Stimulated activated CD8-positive, alpha-beta memory T cell treated with anti-CD3 and anti-CD28 coated beads, Interleukin-4, amount 100 ng/mL, for 4 hours (primary cell): ENCODE measurements at places on chromosomes 6 and 20.

- DNase-seq, result no peak
These were observed 123.4 kb downstream of the LY86 start for GRCh38 chr6:6711832-6712448.

DNA sequence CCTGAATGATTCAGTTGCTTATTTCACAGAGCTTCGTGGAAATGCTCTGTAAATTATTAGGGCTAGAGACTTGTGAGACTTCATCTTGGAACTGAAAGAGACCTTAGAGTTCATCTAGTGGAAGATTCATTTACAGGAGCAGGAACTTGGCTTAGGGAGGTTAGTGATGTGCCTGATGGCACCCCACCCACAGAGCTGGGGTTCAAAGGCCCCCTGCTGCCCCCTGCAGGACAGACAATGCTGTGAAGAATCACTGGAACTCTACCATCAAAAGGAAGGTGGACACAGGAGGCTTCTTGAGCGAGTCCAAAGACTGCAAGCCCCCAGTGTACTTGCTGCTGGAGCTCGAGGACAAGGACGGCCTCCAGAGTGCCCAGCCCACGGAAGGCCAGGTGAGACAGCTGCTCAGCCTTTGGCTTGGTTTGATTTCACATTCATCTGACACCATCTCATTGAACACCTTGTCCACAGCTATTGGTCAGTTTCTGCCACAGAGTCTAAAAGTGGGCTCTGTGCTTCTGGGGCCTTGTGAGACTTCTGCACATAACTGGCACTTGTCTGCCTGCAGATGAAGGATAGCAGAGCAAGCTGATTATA, 25.1 kb downstream of the MYBL2 start:
- DNase-seq, result peak; percentile 22

GRCh38 chr20:1060985-1061384, 57.4 kb upstream of the PSMF1 start:
- no peak for DNase-seq

- DNase-seq, result no peak
These were observed 65.6 kb downstream of the SCAND1 start for GRCh38 chr20:35888657-35889056.

- DNase-seq, result no peak
These were observed 279.7 kb downstream of the CDC5L start for GRCh38 chr6:44667226-44667625.

DNA sequence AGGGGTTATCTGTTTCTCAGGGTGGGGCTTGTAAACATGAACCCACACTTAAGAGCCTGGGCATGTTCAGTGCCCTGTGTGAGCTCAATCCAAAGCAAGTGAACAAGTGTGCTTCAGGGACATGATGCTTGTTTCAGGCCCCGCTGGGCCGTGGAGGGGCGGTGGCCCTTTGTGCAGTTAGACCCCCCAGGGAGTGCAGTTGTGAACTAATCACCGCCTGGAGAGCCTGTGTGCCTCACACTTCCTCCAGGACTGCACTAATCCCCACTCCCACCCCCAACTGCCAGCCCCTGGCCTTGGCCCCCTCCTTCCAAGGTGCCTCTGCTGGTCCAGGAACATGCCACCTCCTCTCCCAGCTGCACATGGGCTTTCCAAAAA, 58.1 kb downstream of the RREB1 start:
- DNase-seq, result no peak

DNA sequence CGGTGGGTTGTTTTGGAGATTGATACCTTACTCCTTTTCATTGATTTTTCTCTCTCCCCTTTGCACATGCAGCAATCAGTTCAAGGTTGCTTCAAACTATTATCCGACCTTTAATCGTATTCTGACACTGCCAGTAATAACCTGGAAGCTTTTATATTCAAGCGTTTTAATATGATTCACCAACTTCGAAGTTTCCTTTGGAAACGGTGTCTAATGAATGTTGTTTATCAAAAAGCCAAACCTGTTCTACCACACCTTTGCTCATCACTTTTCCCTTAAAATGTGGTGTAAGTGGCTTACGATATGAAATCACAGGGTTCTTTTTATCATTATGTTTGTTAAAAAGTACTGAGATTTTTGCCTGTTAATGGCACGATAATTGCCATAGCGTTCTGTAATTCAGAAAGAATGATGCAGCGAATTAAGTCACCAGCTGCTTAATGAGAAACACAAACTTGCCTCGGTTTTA, 660 bp downstream of the STXBP5 start:
- DNase-seq, result no peak

DNA sequence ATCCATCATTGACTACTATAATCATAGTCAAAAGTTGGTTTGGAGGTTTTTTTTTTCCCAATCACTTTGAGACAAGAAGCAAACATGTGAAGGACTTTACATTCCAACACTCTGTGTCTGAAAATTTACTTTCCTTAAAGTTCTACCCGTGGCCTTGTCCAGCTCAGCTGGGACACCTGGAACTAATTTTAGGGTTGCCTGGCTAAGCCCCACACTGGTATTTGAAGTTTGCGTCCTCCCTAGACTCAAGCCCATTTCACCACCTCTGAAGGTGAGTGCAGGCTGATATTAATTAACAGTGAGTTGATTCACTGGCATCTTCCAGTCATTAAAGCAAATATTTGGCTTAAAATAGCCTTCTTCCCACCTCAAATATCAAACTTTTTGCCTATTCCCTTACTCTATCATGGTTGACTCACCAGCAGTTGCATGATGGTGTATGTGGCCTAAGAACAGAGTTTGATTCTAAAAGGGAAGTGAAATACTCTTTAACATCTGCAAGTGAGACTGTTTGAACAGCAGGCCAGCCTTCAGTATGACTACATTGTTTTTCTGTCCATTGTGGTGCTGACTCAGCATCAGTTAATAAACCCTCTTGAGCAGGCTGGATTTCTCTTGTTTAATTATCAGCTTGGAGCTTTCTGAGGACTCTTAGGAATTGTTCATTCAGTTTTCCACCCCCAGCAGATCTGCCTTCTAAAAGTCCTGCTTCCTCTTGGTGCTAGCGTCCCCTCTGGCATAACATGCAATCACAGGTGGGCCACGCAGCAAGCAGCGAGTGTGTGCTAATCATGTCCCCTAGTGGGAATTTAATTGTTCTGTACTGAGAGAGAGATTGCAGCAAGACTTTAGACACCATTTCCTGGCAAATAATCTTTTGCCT, 1.8 kb upstream of the PRDM1 start:
- DNase-seq, result no peak

GRCh38 chr6:47520282-47520681, 42.7 kb downstream of the CD2AP start:
- no peak for DNase-seq

DNA sequence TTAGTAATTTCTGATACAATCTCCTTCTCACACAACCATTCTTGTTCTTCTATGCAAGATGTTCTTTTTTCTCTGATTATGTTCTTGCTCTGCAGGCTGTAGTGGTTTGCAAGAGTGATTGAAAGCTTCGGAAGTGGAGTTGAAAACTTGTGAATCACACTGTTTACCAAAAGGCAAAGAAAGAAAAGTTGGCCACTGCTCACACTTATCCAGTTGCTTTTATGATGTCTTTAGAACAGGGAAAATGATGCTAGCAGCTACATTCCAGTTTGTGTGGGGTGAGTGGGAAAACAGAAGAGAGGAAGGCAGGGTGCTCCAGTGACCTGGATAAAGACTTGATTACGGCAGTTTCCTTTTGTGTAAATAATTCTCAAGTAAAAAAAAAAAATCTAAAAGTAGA, 583.3 kb downstream of the TENT5A start:
- DNase-seq, result no peak

DNA sequence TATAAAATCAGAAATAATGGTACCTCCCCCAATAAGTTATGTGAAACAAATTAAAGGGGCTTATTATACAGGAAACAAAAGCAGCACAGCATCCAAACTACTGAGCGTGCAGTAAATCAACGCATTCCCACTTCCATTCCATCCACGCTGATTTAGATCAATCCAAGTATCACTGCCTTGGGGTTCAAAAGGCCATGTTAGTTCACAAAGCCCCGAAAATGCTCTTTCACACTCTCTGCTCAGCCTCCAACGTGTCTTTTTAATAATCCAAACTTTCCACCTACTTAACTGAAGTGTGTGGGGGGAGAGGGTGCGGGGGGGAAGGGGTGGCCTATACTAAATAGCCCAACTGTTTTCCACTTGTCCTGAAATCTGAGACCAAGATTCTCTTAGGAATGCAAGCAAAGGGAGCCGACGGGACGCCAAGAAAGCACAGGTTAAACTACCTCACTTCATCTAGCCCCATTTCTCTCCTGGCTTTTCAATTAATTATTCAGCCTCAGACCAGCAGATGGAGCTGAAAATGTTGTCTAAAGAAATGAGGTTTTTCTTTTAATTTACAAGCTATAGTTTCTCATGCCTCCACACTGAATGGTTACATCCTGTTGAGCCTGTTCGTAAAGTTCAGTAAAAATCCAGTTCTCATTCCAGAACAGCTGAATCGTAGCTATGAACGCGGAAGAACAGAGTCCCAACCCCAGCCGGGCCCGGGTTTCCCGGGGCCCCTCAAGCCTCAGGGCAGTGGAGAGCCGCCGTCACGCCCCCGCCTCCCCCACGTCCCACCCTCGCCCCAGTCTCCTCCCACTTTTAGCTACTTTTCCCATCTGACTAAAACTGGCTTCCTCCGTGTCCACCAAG, 1.0 kb upstream of the NXT1 start:
- peak; percentile 43 for DNase-seq

DNA sequence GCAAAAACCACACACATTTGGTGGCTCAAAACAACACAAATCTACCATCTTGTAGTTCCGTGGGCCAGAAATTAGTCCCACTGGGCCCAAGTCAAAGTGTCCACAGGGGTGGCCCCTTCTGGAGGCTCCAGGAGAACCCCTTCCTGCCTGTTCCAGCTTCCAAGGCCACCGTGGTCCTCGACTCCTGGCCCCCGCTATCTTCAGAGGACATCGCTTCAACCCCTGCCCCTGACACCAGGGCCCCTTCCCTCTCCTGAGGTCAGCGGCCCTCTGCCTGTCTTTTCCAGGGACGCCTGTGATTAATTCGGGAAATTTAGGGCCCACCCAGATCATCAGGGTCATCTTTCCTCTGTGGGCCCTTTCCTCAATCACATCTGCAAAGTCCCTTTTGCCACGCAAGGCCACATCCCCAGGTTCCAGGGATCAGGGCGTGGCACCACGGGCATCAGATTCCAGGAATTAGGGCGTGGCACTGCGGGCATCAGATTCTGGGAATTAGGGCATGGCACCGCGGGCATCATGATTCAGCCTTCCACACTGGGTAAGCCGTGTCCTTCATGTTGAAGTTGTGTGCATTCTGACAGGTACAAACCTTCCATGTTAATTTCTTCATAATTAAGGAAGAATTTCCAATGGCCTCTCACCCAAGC, 59.9 kb upstream of the SMOC2 start:
- no peak for DNase-seq

DNA sequence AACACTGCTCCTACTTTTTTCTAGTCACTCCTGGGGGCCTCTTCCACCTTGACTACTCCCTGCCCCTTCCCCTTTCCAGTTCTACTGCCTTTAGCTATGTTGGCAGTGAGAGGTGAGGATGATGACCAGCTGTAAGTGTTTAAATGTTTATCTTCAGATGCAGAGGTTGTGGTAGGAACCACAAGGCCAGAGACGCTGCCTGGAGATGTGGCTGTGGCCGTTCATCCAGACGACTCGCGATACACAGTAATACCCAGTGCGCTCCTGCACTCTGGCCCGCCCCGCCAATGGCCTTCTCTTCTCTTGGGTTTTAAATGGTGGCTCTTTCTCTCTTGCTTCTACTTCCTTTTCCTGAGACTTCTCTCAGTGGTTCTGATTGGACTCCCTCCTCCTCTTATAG, 4.6 kb downstream of the VARS2 start:
- DNase-seq, result no peak

DNA sequence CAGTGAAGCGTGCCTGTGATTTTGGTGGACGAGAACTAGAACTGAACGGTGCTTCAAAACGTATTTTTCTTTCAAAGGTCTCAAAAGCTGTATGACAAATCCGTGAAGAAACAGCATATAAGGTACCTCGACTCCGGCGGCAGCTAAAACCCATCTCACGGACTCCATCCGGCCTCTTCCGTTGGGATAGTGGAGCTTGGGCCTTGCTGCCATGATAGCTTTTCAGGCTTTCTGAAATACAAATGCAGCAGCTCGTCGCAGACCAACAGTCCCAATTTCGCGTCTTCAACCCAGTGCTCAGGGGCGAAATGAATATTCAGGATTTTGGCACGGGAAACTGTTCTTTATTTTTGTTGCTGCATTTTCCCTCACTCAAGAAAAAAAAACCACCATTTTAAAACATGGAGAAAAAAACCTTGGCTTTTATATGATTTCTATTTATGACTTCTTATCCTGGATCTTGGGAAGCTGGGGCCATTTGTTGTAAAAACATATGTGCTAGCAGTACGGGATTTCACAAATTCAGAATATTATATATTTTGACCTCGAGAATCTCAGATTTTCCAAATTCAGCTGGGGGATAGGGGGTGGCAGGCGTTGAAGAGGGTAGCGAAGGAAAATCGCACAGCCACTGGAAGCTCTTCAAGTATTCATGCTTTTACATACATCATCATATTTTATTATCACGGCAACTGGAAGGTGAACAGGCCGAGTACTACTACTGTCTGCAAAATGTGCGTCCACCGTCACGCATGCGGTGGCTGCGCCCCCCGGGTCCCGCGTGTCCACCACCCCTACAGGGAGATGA, 849 bp downstream of the GSTA4 start:
- no peak for DNase-seq

GRCh38 chr20:20685635-20686034, 26.8 kb downstream of the RALGAPA2 start:
- no peak for DNase-seq
